GM20000 (cell line): ENCODE measurements at places on chromosomes 12 and 14.

- no peak for DNase-seq
Measured at GRCh38 chr12:132118876-132119275, 25.2 kb downstream of the DDX51 start.

GRCh38 chr14:103286968-103287850 lies 46.8 kb upstream of the EIF5 start:
- no peak for DNase-seq

GRCh38 chr12:126247936-126248335 lies 1182.7 kb downstream of the AACS start:
- no peak for DNase-seq

- no peak for DNase-seq
Measured at GRCh38 chr12:101727098-101727497, 12.2 kb downstream of the SYCP3 start.

- DNase-seq = no peak
Measured at GRCh38 chr14:28608443-28608842, 158.1 kb upstream of the FOXG1 start.

- peak; percentile 75 for DNase-seq
Measured at GRCh38 chr12:4119157-4119761, 154.3 kb upstream of the CCND2 start.

DNA sequence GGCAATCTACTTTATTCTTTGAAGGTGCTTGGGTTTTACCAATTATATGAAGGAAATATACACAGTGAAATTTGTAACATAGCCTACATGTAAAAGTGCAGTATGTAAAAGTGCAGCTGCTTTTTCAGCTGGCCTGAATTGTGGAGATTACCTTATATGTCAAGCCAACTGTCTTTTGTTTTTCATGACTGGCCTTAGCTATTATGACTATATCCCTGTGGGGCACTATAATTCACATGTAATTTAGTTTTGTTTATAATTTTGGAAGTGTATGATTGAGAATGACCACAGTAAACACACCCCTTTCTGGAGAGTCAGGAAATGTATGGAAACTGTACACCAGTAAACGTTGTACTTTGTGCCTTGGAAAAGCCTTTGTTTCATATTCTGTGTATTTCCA lies 435.0 kb upstream of the STXBP6 start:
- no peak for DNase-seq

GRCh38 chr14:69214393-69214792 lies 23.1 kb downstream of the EXD2 start:
- no peak for DNase-seq

- DNase-seq = no peak
Measured at GRCh38 chr12:25004447-25004846, 55.5 kb upstream of the BCAT1 start.

DNA sequence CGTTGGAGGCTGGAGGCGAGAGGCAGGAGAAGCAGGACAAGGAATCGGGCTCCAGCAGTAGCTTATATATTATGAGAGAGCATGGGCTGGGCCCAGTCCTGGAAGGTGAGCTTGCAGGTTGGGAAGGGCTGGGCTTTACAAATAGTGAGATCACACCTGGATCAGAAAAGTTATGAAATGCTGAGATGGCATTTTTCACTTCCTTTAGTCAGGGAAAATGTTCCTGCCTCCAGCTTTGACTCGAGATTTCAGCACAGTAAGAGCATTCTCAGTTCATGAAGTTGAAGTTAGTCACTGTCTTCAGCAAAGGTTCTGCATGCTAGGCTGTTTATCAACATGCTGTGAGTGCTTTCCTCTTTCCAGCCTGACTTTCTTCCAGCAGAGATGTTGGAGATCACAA lies at the start of gene KRT6C:
Gene KRT6C (minus strand): TSS at position 38 of the 400 bp plus-strand sequence. CDS start 68 bp downstream, outside the sequence.
- no peak for DNase-seq

GRCh38 chr14:81281332-81281731 lies 60.6 kb upstream of the GTF2A1 start:
- no peak for DNase-seq

- DNase-seq = no peak
Measured at GRCh38 chr12:116534311-116535121, 24.7 kb upstream of the MAP1LC3B2 start.

- DNase-seq = no peak
Measured at GRCh38 chr12:17918013-17918412, 172.0 kb downstream of the RERGL start.

GRCh38 chr12:77152623-77153193 lies 87.3 kb upstream of the E2F7 start:
- DNase-seq = no peak

- peak; percentile 8 for DNase-seq
Measured at GRCh38 chr12:1911598-1912575, 6.6 kb downstream of the CACNA2D4 start.

DNA sequence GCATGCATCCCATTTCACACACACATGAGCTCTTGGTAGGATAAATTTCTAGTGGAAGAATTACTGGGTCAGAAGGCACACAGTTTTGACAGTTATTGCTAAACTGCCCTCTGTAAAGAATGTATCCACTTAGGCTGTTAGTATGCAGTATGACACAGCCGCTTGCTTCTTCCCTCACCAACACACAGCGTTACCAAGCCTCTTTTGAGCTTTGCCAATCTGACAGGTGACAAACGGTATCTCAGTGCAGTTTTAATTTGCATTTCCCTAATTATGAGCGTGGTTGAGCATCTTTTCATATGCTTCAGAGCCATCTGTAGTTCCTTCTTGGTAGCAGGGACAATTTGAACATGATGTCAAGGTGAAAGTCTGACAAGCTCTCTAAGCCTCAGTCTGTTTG lies 42.9 kb downstream of the HRK start:
- DNase-seq = no peak

GRCh38 chr14:95218472-95219193 lies 61.3 kb upstream of the DICER1 start:
- no peak for DNase-seq

DNA sequence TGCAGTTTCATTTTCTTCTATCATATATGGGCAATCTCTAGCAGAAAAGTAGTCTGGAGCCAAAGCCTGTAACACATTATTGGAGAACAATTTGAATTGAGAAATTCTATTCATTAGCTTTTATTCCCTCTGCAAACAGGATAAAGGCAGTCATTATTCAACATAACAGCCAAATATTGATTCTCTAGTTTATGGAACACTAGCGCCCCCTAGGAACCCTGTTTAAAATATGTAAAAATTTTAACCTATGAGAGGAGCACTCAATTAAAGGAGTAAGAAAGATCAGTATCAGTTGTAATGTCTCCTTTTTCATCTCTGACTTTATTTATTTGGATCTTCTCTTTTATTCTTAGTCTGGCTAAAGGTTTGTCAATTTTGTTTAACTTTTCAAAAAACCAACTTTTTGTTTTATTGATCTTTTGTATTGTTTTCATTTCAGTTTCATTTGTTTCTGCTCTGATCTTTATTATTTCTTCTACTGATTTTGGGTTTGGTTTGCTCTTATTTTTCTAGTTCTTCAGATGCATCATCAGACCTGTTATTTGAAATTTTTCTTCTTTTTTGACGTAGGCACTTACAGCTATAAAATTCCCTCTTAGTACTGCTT lies 4.8 kb upstream of the LMNTD1 start:
- peak; percentile 8 for DNase-seq

- no peak for DNase-seq
Measured at GRCh38 chr12:4286771-4287317, 13.3 kb downstream of the CCND2 start.

- DNase-seq = no peak
Measured at GRCh38 chr12:71208053-71208685, 50.4 kb upstream of the TSPAN8 start.

DNA sequence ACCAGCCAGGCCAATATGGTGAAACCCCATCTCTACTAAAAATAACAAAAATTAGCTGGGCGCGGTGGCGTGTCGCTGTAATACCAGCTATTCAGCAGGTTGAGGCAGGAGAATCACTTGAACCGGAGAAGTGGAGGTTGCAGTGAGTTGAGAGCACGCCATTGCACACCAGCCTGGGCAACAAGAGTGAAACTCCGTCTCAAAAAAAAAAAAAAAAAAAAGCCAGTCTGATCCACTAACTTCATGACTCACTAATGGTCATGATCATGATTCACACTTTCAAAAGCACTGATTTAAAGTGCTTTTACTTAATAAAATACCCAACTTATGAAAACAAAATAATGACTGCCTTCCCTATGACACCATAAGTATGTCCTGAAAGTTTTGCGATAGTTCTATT lies 38.4 kb upstream of the CPM start:
- no peak for DNase-seq

DNA sequence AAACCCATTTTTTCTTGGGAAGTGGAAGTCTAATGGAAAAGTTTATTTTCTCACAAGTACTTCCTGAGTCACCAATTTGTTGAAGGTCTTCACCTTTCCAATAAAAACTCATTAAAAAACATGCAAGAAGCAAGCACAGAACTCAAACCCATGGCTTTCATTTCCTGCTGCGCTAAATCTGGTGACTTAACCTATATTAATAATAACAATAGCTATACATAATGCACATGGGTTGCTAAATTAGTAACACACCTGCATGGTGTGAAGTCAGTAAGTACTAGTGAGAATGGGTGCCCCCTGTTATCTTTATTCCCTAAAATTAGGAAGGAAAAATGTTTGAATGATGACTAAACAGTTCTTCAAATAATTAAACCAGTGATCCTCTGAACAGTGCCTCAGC lies 52.3 kb downstream of the PPP2R5C start:
- no peak for DNase-seq

DNA sequence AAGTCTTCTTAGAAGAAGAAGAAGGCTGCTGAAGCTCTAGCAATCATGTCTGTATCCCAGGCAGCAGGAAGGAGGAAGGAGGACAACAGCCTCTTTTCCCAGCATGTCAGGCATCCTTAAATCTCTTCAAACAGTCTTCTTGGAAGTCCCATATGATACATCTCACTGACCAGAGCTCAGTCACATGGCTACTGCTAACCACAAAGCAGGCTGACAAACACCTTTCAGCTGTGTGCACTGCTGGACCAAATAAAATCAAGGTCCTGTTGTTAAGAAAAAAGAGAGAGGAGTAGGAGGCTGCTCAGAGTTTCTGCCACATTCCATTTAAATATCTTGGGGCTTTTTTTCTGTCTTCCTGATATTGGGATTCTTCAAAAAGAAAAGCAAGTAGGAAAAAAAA lies 203.4 kb upstream of the PELI2 start:
- DNase-seq = no peak

DNA sequence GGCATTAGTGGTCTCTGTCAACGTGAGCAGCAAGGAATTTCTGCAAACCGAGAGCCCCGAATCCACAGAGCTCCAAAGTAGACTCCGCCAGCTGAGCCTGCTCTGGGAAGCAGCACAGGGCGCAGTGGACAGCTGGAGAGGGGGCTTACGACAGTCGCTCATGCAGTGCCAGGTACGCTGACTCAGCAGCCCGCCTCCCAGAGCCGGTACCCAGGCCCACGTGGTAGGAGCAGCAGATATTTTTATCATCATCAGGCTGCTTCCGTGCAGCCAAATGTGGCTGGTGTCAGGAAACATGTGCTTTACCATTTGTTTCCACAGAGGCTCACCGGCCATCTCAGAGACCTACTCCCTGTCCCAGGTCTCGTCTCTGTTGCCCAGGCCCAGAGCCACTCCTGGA lies 73.7 kb downstream of the ESR2 start:
- no peak for DNase-seq

- no peak for DNase-seq
Measured at GRCh38 chr12:85949253-85949652, 75.2 kb downstream of the NTS start.

DNA sequence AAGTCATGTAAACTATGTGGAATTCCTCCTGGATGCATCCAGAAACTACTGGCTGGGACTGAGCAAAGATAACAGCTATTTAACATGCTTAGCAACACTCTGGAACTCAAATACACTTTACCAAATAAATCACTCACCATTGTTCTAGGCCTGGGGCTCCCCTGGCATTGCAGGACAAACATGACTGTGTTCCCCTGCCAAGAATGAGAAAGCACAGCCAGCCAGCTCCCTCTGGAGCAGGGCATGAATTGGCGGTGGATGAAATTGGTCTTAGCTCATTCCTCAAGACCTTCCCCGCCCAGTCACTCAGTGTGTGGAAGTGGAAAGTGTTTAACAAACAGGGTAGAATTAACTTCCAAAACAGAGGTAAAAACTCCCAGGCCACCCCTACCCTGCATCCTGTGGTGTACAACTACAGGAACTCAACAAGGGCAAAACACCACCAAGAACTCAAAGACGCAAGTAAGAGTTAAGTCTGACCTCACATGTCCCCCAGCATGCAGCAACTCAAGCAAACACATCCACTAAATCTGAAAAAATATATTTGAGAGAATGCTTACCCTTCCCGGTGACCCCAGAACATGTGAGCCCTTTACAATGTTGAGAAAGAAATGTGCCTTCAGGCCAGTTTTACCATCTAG lies 58.4 kb upstream of the BDKRB2 start:
- DNase-seq = no peak

DNA sequence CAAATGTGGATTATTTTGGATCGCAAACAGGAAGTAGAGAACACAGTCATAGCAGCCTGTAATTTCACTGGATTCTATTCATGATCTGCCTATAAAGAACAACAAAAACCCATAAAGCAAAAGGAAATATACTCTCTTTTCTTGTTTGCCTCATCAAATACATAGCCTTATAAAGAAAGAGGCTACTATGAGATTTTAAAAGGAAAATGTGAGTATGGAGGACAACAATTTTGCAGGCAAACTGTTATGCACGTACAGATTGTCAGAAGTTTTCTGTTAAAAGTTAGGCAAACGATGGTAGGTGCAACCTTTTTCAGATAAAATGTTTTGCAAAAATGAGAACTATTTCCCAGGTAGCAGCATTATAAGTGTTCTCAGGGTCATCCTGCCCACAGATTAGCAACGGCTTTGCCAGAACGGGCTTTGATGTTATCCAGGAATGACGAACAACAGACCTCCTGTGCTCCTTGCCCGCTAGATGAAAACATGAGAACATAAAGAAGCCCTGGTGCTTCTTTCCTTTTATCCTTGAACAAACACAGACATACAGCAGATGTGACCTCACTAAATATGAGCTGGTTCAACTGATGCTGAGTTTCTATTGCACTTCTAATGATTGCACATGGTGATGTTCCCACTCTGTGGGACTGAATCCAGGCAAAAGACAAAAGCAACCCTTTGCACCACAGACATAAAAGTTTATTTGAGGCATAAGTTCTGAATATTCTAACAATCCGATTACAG lies 88.1 kb downstream of the ITPR2 start:
- DNase-seq = no peak

DNA sequence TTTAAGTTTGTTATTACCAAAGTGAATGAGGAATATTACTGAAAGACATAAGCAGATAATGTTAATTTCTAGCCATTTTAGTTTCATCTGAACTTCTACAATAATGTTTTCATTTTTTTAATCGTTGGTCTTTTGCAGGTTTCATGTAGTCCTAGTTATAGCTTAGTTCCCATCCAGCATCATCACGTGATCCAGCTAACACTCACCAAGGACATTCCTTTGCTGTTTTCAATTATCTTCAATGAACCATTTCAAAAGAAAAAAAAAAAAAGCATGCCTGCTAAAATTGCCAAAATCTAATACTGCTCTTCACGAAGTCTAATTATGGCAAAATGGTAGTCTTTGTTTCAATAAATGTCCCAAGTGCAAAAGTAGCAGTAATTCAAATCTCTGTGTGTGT lies 187.7 kb upstream of the ATXN7L3B start:
- DNase-seq = no peak

- no peak for DNase-seq
Measured at GRCh38 chr12:53626702-53627169, 554 bp upstream of the ATF7 start.

DNA sequence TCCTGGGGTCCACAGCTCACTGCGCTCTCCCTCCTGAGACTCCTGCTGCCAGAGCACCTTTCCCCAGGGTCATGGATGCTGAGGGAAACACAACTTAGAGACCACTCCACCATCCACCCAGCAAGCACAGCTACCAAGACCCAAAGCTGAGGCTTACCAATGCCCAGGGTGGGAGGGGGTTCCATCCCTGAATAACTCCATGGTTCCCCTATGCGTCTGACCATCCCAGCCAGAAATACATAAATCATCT lies 36.3 kb downstream of the DAD1 start:
- no peak for DNase-seq
